ENCODE measurements at places on chromosomes 6 and 20. TPM values are rescaled to one million over a fixed set of nuclear protein-coding genes. Genes with fewer than 3 reads are reported as not detected.

CDH26 gene
- 0.88 TPM for total RNA-seq

PLA2G7 gene
- total RNA-seq: 0.80 TPM

GABRR1 gene
- total RNA-seq: not detected

TCP11 gene
- total RNA-seq: not detected

DNA sequence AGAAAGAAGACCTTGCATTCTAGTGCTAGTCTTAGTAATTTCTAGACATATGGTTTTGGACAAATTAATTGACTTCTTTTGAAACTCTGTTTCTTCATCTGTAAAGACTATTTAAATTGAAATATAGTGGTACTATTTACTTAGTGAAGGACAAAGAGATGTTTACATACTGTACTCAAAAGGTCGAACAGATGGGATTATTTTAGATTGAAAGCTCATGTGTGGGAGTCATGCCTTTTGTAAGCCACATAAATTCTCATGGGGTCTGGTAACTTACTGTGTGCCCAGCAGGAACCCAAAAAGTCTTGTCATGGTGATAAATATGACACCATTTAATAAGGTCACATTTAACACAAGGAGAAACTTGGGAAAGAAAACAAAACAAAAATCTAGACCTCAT, 368.2 kb upstream of the CITED2 start:
- no peak overlapping the region for H3K4me3 ChIP-seq
- no peak for DNase-seq
- no peak overlapping the region for H3K27ac ChIP-seq
- no peaks in the 10 kb centered on the region for H3K4me1 ChIP-seq
- no peaks in the 10 kb centered on the region for H3K36me3 ChIP-seq

DNA sequence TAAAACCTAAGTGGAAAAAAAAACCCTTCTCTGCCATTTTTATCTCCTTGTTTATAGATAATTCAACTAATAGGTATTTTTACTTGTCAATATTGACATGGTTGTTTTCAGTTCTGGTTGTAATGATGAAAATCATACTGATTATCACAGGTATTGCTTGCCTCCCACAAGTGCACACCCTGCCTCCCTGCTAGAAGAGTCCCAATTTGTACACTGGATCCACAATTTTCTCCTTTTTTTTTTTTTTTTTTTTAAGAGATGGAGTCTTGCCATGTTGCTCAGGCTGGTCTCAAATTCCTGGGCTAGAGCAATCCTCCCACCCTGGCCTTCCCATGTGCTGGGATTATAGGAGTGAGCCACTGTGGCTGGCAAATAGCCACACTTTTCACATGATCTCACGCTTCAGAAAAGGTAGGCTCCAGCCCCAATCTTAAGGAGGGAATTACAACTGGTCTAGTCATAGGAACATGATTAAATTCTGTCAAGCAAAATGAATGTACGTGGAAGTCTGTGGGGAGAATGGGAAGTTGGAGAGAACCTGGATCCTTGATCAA, 12.3 kb downstream of the DYNLT2 start:
- no peaks in the 10 kb centered on the region for H3K27me3 ChIP-seq
- H3K4me3 ChIP-seq: no peak overlapping the region
- no peaks in the 10 kb centered on the region for H3K36me3 ChIP-seq
- H3K27ac ChIP-seq: no peak overlapping the region

DNA sequence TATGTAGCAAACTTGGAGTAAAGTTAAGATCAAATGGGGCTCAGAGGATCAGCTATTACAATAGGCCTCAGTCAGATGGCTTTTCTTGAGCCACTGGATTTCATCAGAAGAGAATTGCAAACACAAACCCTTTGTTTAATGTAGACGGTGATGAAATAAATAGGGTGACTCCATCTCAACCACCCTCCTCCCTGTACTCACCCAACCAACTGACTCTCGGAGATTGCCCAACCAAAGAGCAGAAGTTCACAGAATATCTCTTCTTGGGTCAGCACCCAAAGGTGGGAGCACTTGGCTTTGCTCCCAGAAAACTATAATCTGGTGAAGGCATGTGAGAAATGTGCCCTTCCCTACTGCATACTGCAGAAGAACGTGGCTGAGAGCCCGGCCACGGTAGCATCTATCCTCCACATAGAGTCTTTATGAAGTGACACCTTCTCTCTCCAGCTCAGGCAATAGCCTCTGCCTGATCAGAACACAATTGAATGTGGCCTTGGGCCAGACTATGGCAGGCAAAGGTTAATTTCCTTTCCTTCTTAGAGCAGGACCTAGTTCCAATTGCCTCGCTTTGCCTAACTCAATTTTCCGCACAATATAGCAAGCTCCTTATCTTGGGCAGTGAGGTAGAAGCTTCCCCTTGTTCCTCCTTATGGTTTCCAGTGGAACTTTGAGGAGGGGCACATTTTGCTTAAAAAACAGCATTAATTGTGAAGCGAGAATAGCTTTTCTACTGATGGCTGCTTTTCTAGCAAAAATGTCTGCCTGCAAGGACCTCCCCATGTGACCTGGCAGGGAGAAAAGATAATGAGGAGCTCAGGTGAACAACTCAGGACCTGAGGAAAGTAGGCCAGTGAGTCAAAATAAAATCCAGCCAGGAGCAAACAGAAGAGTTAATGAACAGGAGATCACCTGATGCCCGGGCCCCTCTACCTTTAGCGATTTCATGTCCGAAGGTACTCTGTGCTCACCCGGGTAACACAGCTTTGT, 79.4 kb downstream of the GFOD1 start:
- no peaks in the 10 kb centered on the region for H3K36me3 ChIP-seq
- H3K4me3 ChIP-seq: no peak overlapping the region
- H3K27ac ChIP-seq: peak overlapping the region; percentile 55
- H3K4me1 ChIP-seq: no peaks in the 10 kb centered on the region
- no peak for DNase-seq

DNA sequence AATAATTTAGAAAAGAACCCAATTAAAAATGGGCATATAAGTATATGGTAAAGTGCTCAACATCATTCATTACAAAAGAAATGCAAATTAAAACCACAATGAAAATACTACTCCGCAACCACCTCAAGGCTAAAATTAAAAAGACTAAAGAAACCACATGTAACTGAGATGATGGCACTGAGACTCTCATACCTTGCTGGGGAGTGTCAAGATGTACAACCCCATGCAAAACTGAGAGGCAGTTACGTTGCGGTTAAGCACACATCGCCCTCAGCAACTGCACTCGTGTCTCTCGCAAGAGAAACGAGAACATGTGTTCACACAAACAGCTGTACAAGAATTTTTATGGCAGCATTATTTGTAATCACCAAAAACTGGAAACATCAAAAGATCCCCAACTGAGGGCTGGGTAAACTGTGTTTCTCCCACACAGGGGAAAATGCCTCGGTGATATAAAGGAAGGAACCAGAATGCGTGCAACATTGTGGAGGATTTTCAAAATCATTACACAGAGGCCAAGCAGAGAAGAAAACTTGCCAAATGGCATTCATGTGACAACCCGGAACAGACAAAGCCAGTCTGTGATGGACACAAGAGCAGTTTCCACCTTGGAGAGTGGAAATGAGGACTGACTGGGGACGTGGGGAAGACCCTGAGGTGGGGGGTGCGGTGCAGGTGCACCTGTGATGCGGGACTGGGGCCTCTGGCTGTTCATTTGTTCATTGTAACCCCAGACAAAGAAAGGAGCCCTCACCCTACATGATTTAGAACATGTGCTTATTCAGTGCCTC, 144.9 kb downstream of the WDR27 start:
- no peaks in the 10 kb centered on the region for H3K36me3 ChIP-seq
- no peak overlapping the region for H3K27ac ChIP-seq
- H3K4me1 ChIP-seq: peaks cover 2% of the 10 kb centered on the region
- H3K27me3 ChIP-seq: no peaks in the 10 kb centered on the region
- no peak overlapping the region for H3K4me3 ChIP-seq

GRCh38 chr6:131424016-131424415, 149.0 kb upstream of the ARG1 start:
- H3K36me3 ChIP-seq: no peaks in the 10 kb centered on the region
- no peaks in the 10 kb centered on the region for H3K27me3 ChIP-seq
- H3K4me3 ChIP-seq: no peak overlapping the region
- DNase-seq: no peak
- H3K27ac ChIP-seq: no peak overlapping the region

- peaks cover 22% of the 10 kb centered on the region for H3K36me3 ChIP-seq
- DNase-seq: no peak
- no peaks in the 10 kb centered on the region for H3K27me3 ChIP-seq
- peaks cover 24% of the 10 kb centered on the region for H3K4me1 ChIP-seq
These were observed 2.7 kb downstream of the CEBPB start for GRCh38 chr20:50193199-50193835.

GRCh38 chr6:147156218-147156617, 48.0 kb upstream of the STXBP5 start:
- H3K4me1 ChIP-seq: no peaks in the 10 kb centered on the region
- DNase-seq: no peak
- H3K36me3 ChIP-seq: no peaks in the 10 kb centered on the region
- no peak overlapping the region for H3K27ac ChIP-seq

DNA sequence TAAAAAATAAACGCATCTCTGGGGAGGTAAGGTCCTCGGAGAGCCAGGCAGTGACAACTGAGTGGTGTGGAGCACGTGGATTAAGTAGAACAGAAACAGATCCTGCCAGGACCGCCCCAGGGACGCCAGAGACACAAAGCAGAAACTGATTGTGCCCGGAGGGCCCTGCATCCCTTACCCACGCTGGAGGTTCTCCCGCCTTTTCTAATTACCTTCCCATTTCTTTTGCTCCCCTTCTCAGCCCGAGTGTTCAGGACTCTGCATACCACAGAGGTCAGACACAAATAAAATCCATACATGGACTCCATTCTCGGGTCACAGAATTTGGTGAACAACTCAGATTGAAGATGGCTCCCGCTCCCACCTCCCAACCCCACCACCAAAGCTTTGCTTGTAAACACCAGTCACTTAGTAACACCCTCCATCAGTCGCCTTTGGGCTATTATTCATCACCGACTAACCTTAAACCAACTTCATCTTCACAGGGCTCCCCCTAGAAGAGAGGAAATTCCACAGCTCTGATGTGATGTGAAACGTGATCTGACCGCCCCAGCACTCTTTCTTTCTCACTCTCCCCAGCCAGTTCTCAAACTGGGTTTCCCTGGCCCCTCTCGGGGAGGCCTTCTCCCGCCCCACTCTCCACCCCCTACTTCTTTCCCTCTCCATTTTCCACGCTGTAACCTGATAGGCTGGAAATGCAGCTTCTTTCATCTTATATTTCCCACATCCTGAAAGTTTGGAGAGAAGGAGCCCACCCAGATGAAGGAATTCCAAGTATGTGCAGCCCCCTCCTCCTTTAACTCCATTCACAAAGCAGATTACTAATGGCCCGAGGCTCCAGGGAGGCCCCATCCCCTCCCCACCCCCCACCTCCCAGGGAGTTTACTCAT, 32.5 kb upstream of the PIM1 start:
- H3K36me3 ChIP-seq: no peaks in the 10 kb centered on the region
- no peak for DNase-seq
- peaks cover 51% of the 10 kb centered on the region for H3K4me1 ChIP-seq
- peak overlapping the region; percentile 1 for H3K27ac ChIP-seq

DNA sequence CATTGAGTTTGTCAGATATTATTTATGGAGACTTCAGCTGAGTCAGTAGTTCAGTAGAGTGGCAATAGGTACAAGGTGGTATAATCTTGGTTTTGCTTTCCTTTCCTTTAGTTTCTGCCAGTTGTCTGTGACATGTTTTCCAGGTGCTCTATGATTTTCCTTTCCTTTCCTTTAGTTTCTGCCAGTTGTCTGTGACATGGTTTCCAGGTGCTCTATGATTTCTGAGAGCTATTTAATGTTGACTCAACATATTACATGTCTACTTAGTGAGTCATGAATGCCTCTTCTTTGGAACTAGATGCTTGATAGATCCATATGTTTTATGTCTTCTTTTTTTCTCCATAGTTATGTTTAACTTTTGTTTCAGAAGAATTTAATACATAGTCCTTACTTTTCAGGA, 186.4 kb upstream of the DEFB112 start:
- H3K27me3 ChIP-seq: no peaks in the 10 kb centered on the region
- H3K36me3 ChIP-seq: no peaks in the 10 kb centered on the region
- no peak overlapping the region for H3K27ac ChIP-seq
- H3K4me1 ChIP-seq: no peaks in the 10 kb centered on the region

DNA sequence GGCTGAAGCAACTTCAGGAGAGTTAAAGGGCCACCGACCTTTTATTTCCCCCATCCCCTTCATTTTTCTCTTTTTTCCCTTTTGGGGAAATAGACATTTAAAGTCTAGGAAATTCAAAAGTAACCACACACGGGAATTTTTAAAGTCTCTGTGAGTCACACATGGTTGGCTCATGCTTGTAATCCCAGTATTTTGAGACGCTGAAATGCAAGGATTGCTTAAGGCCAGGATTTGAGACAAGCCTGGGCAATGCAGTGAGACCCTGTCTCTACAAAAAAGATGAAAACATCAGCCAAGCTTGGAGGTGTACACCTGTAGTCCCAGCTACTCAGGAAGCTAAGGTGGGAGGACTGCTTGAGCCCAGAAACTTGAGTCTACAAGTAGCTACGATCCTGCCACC, 34.2 kb downstream of the KATNA1 start:
- no peaks in the 10 kb centered on the region for H3K27me3 ChIP-seq
- peaks cover 6% of the 10 kb centered on the region for H3K36me3 ChIP-seq
- DNase-seq: no peak
- no peak overlapping the region for H3K4me3 ChIP-seq

DNA sequence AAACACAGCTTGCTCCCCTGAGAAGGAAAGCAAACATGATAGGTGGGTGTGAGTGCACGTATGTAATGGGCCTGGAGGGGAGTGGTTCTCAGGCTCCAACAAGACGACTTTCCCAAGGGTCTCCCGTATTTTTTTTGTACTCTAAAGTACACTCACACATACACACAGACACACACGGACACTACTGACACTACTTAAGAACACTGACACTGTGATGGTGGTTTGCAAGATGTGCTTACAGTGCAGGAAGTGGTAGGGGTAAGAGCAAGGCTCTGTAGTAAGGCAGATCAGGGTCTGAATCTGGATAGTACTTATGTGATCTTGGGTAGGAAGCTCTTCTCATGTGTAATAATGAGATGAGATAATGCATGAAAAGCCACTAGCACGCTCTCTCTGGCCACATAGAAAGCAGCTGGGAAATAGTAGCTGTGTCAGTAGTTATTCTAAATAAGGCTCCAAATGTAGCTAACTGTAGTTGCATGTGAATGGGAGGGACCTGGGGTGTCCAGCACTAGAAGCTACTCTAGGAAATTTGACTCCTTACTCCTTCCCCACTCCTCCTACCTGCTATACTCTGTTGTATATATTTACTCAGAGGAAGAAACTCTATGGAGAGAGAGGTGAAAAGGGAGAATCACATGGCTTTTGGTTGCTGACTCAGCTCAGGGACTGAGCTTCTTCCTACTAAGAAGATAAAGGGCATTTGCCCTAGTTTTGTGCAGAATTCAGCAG, 8.4 kb upstream of the ZBTB24 start:
- peak overlapping the region; percentile 42 for H3K27ac ChIP-seq
- DNase-seq: no peak
- no peaks in the 10 kb centered on the region for H3K27me3 ChIP-seq
- H3K4me1 ChIP-seq: no peaks in the 10 kb centered on the region

- peaks cover 13% of the 10 kb centered on the region for H3K4me1 ChIP-seq
- H3K27me3 ChIP-seq: no peaks in the 10 kb centered on the region
- H3K27ac ChIP-seq: no peak overlapping the region
These were observed 10.8 kb upstream of the RNF24 start for GRCh38 chr20:4026093-4026601.
